ENCODE measurements at places on chromosomes 7 and 10.

- no peak for DNase-seq
Measured at GRCh38 chr7:150736864-150737263, 354 bp upstream of the GIMAP5 start.

- DNase-seq, result no peak
Measured at GRCh38 chr10:34187201-34187600, 627.9 kb downstream of the PARD3 start.

GRCh38 chr10:69459893-69460575, 8.8 kb downstream of the TSPAN15 start:
- DNase-seq, result no peak

DNA sequence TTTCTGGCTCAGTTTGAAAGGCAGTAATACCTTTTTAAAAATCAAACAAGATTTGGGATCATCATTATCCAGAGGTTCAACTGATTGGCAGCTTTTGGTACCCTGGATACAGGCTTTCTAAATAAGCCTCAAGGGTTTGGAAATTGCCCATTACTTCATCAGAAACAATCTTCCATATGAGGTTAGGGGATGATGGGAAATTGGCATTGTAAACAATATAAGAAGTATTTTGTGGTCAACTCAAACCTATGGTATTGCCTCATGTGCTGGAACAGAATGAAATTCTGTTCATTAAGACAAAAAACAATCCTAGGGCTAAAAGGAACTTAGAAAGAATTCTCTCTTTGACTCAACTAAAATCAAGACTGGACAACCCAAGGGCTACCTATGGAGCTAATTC, 92.6 kb upstream of the HECTD2 start:
- no peak for DNase-seq

DNA sequence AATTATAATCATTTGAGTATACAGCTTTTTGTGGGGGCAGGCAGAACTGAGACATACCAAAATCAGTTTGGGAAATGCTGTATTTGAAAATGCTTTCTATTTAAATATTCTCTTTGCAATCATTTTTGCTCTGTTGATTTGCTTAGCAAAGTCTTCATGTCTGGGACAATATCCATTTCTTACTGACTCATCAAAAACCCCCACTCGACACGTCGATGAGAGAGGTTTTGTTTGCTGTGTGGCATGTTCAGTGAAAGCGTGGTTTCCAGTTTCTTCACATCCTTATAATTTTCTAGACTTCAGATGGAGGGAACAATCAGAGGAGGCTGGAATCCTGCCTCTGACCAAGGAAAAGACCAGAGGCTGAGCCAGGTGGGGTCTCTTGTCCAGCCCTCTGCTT, 28.9 kb downstream of the HTRA1 start:
- DNase-seq, result no peak
